Occipital lobe (tissue), 3 donors: ENCODE measurements at places on chromosomes 6 and 20. TPM values are rescaled to one million over a fixed set of nuclear protein-coding genes. Genes with fewer than 3 reads are reported as not detected.
A peak's percentile ranks its signal among the peaks of the same experiment; 100 is the strongest.

GRCh38 chr20:7841291-7841970 is 98.8 kb downstream of the HAO1 start:
- no peak for DNase-seq

HLA-DQA1 gene
- 0.16 TPM for total RNA-seq

- DNase-seq, result no peak
Measured at GRCh38 chr6:71299541-71300470, 11.2 kb downstream of the OGFRL1 start.

DNA sequence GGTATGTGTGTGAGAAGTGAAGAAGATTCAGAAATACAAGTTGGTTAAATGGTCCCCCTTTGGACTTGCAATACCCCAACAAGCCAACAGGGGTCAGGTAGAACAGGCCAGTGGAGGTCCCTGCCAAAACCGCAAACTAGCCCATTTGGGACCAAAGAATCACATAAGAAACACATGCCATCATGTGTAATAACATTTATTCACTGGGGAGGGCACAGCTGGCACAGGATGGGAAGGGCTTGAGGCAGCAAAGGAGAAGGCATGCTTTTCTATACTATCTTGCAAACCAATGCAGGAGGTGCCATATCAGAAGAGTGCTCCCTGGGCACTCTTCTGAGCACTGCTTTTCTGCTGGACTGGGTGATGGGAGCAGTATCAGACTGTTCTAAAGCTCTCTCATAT is 116.1 kb upstream of the TRAF3IP2 start:
- DNase-seq, result no peak

GRCh38 chr6:166330612-166331011 is 11.7 kb downstream of the SFT2D1 start:
- peak; percentile 63 for DNase-seq

- DNase-seq, result no peak
Measured at GRCh38 chr6:121437851-121438651, 2.6 kb downstream of the GJA1 start.

- no peak for DNase-seq
Measured at GRCh38 chr6:168637834-168638233, 196.8 kb downstream of the SMOC2 start.

ZFP57 gene
- total RNA-seq, result not detected

- DNase-seq, result no peak
Measured at GRCh38 chr6:19968201-19968600, 131.0 kb downstream of the ID4 start.

DNA sequence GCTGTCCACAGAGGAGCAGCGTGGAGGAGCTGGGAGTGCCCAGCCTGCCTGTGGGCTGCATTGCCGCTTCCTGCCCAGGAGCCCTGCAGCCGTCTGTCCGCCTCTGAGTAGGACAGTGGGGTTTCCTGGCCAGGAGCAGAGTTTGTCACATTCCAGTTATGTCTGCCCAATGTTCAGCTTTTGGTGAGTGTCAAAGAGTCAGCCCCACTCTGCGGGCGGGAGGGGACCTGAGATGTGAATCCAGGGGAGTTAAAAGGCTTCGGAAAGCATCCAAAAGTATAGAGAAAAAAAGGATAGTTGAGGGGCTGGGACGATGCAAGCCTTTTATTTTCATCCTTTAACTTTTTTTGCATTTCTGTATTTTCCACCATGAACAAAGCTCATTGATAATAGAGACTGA is 7.2 kb upstream of the GATA5 start:
- DNase-seq, result no peak

SNPH gene
- total RNA-seq, result 23.4 TPM

TMEM244 gene
- total RNA-seq, result 1.4 TPM

DNA sequence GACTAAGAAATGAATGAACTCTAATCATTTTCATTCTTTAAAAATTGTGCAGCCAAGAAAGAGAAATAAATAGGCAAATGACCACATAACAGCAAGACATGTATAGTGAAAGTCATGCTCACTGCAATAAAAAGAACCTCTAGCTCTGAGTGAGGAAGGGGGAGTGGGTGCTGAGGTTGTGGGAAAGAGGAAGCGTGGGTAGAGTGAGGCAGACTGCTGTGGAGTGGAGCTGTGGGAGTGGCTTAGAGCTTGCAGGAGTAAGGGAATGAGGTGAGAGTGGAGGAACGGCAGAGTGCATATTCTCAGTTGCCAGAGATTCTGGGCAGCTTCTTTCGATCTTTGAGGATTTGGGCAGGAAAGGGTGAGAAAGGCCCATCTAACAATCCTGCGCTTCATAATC is 10.4 kb downstream of the DEFB129 start:
- no peak for DNase-seq

PAK5 gene
- 55.7 TPM for total RNA-seq

GRCh38 chr20:46356195-46357029 is 48.1 kb upstream of the CDH22 start:
- DNase-seq, result no peak

GRCh38 chr6:33925936-33926335 is 122.1 kb upstream of the MLN start:
- DNase-seq, result no peak

- DNase-seq, result no peak
Measured at GRCh38 chr20:23856736-23857135, 22.8 kb downstream of the CST5 start.

DNA sequence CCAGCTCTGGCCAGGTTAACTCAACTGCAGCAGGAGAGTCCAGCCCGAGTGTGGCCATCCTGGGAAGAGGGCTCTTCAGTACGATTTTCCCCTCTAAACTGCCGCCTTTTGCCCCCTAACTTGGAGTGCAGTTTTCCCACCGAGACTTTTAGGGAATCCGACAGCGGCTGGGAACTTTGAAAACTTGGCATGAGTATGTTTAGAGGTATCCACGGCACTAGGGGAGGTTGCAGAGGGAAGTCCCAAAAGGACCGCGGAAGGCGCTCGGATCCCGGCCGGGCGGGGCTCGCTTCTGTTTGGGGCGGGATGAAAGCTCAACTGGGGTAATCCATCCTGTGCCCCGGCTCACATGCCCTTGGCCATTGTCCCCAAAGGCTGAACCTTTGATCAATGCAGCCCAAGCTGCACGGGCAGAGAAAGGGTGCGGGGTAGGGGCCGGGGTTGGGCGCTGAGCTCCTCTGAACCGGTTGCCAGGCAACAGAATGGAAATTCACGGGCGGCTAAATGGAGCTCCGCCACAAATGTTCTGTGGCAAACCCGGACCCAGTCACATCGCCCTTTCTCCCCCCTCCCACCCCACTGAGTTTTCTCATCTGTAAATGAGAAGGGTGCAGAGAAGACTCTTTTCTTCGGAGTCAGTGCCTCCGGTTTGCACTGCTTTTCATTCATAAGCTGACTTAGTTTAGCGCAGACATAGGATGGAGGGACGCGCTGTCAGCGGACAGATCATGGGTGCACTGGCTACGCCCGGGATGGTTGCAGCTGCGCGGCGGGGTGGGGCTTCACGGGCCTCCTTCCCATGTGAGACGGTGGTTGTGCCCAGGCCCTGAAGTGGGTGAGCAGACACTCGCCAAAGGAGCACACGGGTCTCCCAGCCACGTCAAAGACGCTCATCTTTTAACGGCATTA is 2.3 kb downstream of the BMP6 start:
- no peak for DNase-seq

DNA sequence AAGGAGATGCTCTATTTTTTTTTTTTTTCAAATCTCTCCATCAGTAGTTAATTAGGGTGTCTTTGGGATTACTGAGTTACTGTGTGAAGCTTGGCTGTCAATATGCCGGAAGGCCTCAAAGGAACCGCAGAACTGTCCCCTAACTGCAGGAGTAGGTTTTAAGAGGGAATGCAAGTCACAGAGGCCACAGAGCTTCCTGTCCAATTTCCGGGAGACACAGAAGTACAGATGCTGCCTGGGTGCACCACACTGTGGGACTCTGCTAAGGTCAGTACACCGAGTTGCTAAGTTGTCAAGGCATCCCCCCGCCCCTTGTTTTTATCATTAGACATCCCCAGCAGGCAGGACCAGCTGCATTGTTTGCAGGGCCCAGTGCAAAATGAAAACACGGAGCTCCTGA is 120.2 kb upstream of the RAB32 start:
- DNase-seq, result no peak

BIRC7 gene
- not detected for total RNA-seq

GRCh38 chr20:17633850-17634500 is 48.1 kb downstream of the RRBP1 start:
- no peak for DNase-seq

GCNT2 gene
- total RNA-seq, result 14.8 TPM

DNA sequence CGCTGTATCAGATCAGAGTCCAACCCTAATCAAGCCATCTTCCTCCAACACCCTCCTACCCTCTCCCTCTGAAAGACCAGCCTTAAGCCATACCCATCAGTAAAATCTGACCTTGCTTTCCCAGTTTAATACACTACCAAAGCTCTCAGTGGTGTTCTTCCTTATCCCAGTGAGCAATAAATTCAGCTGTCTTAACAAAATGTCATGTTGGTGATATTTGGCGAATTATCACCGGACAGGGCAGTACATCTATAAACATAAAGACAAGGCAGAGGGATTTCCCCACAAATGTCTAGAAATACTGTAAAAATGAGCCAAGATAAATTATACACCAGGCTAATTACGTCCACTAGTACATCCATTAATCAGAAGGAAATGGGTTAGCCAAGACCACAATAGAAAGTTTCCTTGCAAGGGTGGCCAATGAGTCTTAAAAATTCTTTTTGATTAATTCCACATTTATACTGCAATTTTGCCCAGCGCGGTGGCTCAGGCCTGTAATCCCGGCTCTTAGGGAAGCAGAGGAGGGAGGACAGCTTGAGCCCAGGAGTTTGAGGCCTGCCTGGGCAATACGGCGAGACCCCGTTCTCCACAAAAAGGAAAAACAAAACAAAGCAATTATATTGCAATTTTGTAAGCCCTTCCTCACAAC is 905 bp downstream of the RARS2 start:
- DNase-seq, result no peak

DNA sequence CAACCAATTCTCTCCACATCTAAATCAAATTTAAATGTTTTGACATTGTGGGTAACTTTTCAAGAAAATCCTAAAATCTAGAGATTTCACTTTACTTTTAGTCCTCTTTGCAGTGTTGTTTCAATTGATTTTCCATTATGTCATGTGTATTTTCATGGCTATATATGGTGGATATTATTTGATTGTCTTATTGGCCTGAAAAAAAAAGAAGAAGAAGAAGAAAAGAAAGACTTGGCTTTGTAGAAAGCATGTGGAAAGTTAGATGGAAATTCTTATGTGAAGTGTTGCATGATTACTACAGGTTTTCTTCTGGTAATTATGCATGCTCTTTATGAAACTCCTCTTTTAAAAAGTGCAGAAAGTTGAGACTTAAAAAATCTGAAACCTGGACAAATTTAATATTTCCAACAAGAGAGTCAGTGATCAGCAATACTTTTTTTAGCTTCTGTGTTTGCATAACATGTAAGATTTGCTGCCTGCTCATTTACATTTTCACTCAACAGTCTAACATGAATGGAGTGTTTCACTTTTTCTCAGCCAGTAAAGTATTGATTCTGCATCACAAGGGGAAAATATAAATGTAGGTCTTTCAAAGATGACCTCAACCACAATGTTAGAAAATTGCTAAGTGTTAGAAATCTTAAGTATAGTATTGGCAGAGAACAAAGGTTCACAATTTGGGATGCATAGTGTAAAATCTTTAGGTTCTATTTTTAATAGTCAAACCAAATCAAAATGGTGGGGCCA is 438.7 kb downstream of the BCKDHB start:
- no peak for DNase-seq

DNA sequence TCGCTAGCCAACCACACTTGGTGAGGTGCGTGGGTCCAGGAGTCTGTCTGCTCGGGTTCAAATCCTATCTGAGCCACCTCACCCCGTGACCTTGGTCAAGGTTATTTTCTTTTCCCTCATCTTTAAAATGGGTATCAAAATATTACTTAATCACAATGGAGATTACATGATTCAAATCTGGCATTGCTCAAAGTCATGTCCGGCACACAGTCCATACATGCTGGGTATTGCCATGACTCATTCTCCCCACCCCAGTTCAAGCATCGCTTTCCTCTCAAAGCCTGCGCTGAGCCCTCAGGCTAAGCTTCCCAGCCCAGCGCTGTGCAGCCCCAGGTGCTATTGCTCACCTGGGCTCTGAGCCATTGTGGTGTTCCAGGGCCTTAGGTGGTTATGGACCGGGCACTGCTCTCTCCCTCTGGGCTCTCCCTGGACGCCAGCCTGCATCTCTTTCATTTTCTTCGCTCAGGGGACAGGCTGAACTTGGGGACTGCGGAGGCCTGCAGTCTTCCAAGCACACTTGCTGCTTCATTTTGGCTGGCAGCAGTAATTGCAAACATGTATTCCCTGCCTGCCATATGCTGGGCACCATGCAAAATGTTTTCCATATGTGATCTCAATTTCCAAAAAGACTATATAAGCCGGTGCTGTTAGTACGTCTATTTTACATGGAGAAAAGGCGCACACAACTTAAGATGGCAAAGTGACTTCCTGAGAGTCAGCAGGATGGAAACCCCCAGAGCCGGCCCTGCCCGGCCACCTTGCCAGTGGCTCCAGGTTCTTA is 27.3 kb downstream of the WRNIP1 start:
- DNase-seq, result no peak

DNA sequence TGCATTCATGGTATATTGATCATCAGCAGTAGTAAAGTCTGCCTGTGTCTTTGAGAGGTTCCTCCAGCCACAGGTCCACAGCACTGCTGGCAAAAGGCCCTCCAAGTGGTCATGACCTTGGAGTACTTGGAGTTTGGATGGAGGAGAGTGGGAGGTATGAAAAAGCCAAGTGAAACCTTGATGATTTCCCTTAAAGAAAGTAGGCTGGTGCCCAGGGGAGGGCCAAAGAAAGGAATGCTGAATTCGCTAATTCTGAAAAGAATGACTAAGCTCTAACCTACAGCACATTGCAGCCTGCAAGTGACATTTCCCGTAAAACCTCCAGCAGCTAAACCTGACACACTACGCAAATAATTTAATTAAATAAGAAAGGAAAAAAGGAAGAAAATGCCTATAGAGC is 223.4 kb upstream of the TAB2 start:
- no peak for DNase-seq

PRPF6 gene
- total RNA-seq, result 71.0 TPM

- no peak for DNase-seq
Measured at GRCh38 chr6:31299511-31299910, 27.6 kb upstream of the HLA-C start.

- DNase-seq, result no peak
Measured at GRCh38 chr6:80335121-80335531, 228.7 kb downstream of the BCKDHB start.

FAM83C gene
- not detected for total RNA-seq

ADGB gene
- 0.94 TPM for total RNA-seq

PTK6 gene
- total RNA-seq, result 0.16 TPM

SLC22A1 gene
- 1.9 TPM for total RNA-seq

- no peak for DNase-seq
Measured at GRCh38 chr6:5084360-5084780, 771 bp upstream of the PPP1R3G start.

CFAP61 gene
- total RNA-seq, result 3.1 TPM
